NCI-H1930 (cell line): ENCODE measurements at places on chromosomes 2 and 18.

DNA sequence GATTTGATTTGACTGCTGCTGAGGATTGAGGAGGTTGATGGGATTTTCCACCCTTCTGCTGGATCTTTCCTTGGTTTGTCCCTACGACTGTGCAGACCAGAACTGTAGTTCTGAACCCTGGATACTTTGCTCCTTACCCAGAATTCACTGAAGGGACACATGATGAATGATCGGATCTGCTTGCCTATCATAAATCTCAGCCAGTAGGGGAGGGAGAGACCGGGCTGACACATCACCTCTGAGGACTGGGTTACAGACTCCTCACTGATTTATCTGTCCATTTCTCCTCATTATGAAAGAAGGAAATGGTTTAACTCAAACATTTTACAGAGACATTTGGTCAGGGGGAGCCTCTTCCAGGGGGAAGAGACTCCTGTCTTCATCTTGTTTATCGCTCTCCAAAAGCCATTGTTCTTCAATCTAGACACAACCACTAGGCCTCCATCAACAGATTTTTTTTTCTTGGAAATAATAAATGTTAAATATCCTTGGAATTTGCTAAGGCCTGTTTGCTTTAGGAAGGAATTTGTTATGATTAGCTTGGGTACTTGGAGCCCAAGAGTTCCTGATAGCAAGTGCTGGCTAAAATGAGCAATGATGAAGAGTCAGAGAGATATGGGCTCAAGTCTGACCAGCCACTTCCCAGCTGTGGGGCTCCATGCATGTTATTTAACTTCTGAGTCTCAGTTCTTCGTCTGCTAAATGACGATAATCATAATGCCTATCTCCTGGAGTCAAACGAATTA is 925.5 kb downstream of the SLC4A3 start:
- no peak for DNase-seq

DNA sequence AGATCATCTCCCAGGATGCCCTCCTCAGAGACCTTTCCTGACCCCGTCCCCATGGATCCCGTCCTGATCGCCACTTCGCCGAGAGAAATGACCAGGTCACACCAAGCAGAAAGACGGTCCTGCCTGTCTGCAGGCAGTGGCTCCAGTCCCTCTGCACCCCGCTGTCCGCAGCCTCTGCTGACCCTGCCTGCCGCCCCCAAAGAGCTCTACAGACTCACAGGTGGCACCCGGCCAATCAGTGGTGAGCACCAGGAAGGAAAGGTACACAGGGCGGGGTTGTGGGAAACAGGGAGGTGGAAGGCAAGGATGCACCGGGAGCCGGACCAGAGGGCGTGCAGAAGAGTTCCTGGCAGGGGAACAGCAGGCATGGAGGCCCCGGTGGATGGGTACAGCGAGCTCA is 94.8 kb downstream of the NDUFA10 start:
- no peak for DNase-seq

- DNase-seq, result no peak
These were observed 264.0 kb downstream of the MREG start for GRCh38 chr2:215749092-215749957.

GRCh38 chr2:216845426-216845825 is 14.4 kb downstream of the TNP1 start:
- no peak for DNase-seq

- DNase-seq, result no peak
These were observed 26.2 kb upstream of the NAGK start for GRCh38 chr2:71042287-71042686.

GRCh38 chr2:86789687-86790133 is 1.0 kb downstream of the CD8A start:
- no peak for DNase-seq

GRCh38 chr2:39524756-39525635 is 87.9 kb upstream of the MAP4K3 start:
- DNase-seq, result no peak

DNA sequence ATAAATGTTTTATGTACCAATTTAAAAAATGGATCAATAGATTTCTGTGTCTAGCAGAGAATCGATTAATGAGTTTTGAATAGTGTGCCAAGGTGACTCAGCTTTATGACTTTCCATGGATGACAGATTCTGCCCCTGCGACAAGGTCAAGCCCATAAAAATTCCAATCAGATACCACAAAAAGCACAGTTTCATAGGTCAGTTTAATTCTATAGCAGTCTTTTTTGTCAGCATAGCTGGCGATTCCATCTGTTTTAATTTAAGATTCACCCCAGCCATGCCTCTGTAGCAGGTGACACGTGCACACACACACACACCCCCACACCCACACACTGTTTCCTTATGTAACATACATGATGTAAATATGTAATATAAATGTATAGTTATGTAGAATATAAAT is 28.9 kb downstream of the RAB31 start:
- no peak for DNase-seq

DNA sequence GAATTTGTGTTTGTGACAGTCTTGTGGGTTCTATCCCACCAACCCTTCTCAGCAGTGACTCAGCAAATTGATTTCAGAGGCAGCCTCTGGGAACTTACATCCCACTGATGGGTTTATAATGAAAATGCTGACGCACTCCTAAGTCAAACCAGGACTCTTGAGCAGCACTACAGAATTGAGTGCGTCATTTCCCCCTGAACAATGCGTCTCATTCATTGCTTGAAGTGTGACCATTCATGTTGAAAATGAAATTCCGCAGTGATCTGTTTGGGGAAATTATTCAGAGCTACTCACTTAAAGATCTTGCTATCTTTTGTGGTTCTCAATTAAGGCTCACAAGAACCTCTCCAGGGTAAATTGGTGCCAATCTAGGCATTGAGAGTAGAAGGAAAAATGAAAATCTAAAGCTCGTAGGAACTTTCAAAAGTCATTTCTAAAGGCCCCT is 417.7 kb upstream of the SLC14A2 start:
- DNase-seq, result no peak

DNA sequence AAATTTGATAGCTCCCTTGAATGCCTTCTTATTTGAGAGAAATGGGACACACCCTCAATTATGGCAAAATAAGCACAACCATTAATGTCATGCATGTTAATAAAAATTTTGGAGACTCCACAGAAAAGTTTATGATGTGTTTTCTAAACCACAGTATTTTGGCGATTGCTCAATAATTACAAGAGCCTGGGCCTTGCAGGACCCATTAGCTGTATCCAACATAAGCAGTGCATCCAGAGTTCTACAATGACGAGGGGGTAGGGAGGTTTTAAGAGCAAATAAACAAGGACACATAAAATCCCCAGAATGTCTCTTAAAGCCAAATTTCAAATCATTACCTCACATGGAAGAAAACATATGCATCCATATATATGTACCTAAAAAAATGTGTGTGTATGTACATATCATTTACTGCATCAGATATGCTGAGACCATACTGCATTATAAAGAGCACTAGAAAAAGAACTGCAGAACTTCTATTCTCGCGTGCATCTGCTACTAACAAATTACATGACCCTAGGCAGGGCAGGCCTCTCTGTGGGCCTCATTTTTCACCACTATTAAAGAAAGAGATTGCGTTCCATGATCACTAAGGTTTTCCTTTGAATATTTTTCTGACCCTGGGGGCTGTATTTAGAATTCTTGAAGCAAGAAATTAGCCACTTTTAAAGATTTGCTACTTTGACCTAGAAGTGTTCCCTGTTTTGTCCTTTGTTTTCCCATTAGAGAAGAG is 38.0 kb downstream of the CMPK2 start:
- DNase-seq, result no peak

GRCh38 chr18:55102501-55102900 is 143.2 kb upstream of the CCDC68 start:
- no peak for DNase-seq

GRCh38 chr2:138432971-138433370 is 68.6 kb upstream of the SPOPL start:
- DNase-seq, result no peak

- DNase-seq, result no peak
These were observed 25.6 kb downstream of the GNLY start for GRCh38 chr2:85719609-85720240.

GRCh38 chr2:33209976-33210375 is 263.2 kb downstream of the LTBP1 start:
- DNase-seq, result no peak

- DNase-seq, result no peak
These were observed 81.5 kb upstream of the STON1 start for GRCh38 chr2:48448274-48449061.

GRCh38 chr2:47065771-47066380 is 89.2 kb downstream of the STPG4 start:
- no peak for DNase-seq

GRCh38 chr2:148899638-148900318 is 24.8 kb downstream of the KIF5C start:
- no peak for DNase-seq

DNA sequence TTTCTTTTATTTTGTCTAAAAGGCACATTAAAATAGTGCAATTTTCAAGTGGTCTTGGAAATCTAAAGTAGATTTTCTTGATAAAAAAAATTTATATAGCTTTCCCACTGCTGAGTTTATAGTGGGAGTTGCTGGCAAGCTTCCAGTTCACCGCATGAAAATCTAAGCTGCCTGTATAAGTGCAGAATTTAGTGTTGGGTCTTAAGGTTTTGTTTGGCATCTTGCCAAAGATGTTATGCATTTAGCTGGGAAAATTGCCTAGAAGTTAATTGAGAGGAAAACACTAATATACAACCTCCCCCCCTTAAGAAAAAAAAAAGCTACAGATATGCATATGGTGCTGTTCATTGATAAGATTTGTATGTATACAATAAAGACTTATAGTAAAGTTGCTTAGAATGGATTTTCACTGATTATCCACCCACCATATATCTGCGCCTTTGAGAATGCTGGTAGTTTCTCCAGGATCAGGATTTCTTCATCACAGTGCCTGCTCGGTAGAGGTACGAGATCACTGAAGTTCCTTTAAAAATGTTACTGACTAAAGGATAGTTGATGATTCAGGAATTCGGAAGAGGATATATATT is 803.2 kb upstream of the POU3F3 start:
- no peak for DNase-seq

DNA sequence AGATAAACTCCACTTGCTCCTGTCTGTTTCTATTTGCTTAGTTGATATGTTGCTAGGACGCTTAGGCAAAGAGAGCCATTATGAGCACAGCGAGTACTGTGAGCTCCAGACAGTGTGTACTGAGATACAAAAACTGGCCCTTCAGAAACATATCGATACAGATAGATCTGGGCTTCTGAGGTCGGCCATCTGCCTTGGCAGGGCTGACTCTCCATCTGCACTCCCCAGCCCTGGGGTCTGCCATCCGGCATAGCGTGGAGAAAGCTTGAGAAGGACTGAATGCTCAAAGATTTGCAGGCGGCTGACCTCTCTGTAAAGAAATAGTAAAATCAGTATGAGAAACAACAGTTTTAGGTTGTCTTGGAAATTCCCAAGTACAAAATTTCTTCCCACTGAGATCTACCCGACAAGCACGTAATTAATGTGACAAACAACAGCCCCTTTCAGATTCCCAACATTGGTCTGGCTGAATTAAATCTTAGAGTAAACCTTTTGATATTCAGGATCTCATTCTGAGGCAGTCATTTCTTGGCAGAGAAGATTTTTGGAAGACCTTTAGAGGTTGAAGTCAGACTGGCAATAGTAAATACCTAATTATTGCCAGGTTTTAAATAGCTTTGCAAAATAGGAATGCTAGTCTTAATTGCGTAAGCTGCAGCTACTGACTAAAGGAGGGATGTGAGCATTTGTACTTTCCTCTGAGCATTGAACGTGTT is 127.4 kb downstream of the CHST9 start:
- DNase-seq, result peak; percentile 59

- no peak for DNase-seq
These were observed 25.6 kb downstream of the ANKRD44 start for GRCh38 chr2:197284956-197285355.

DNA sequence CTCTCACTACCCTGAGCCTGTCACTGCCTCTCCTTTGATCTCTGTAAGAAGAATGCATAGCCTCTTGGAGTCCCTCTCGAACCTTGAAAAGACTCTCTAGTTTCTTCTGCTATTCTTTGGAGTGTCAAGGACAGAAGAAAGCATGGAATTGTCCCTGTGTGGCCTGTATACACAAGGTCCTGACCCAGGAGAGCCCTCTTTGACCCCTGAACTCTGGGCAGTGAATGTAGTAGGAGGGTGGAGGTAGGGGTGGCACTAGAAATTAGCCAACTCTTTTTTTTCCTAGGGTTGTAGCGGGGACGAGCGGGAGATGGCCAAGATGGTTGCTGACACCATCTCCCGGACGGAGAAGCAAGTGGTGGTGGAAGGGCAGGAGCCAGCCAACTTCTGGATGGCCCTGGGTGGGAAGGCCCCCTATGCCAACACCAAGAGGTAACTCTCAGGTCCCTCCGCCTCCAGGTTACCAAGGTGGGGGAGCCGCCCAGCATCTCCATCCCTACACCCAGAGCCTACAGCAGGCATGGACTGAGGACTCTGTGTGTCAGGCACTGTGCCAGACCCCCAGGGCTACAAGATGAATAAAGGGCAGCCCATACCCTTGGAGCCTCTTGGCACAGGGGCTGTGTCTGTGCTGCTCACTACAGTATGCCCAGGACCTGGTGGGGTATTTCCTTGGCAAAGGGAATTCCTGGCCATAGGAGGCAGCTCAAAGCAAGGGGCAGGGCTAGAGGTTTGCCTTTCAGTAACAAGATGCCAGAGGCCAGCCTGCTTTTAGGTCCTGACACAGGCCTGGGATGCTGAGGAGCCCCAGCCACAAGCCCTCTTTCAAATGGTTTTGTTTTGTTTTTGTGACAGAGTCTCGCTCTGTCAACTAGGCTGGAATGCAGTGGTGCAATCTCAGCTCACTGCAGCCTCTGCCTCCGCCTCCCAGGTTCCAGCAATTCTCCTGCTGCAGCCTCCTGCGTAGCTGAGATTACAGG is 16.4 kb downstream of the VIL1 start:
- DNase-seq, result no peak

- DNase-seq, result no peak
These were observed 280.9 kb downstream of the PTPRM start for GRCh38 chr18:7848054-7848412.

DNA sequence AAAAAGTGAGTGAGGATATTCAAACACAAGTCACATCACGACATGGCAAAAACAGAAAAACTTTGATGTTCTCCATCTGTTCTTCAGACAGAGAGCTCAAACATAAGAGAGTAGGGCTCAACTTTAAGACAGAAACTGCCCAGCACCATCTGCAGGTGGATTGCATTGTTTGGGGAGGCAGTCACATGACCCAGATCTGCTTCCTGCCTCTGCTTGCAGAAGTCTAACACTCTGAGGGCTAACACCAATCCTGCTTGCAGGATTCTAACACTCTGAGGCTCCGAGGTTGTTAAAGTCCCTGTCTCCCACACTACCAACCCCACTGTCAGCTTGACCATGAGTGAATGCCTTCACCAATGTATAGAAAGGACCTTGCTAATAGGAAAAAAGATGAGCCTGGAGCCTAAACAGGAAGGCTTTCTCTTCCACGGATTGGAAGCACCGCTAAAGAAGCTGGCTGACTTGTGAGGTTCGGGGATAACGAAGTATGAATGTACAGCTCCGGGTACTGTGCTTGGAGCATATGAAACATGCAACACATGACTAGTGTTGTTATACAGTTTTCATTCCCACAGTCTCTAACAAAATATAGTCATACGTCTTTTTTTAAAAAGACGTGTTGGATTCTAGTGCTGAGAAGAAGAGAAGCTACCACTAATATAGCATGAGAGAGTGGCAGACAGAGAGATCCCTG is 176.6 kb upstream of the CREB1 start:
- DNase-seq, result no peak

GRCh38 chr2:133484106-133484505 is 84.2 kb downstream of the NCKAP5 start:
- DNase-seq, result no peak

- no peak for DNase-seq
These were observed 413.6 kb upstream of the ID2 start for GRCh38 chr2:8268172-8268783.

- DNase-seq, result no peak
These were observed 651.6 kb downstream of the LRRTM4 start for GRCh38 chr2:76870581-76870980.

GRCh38 chr18:63162271-63163014 is 157.1 kb downstream of the BCL2 start:
- DNase-seq, result no peak
